Ovary (tissue), 10 donors: ENCODE measurements at places on chromosomes 12 and 14.

GRCh38 chr12:52306731-52307130 lies 14.5 kb downstream of the KRT83 start:
- no peak for DNase-seq

- DNase-seq = no peak
Observed at GRCh38 chr14:103319422-103319821, 14.6 kb upstream of the EIF5 start.

DNA sequence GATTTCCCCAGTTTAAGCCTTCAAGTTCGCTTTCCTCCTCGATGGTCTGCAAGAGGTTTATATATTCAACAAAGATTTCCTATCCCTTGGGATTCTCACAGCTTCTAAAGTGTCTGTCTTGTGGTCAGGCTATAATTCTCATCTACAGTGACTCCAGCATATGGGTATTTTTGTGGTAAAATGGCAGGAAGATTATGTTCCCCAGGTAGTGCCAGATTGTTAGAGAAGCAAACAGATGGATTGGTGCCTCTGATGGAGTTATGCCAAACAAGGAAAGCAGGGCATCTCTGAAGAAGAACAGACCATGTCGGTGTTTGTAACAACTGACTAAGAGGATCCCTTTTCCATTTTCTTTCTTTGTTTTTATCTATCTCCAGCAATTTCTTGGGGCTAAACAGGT lies 5.5 kb upstream of the CCDC175 start:
- no peak for DNase-seq

DNA sequence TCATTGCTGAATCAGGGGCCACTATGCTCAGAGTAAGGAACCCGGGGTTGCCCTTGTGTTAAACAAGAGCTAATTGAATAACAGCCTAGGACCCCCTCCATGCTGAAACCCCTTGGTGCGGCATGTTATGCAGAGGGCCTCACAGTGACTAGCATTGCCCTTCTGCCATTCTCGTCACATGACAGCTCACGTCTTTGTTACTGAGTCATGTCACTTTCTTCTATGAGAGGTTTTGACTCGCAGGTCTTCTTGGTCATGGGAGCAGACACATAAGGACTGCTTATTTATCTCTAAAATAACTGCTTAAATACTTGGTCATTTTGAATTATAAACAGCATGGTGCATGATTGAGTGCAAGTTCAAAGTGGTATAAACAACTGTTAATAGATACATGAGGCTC lies 24.9 kb downstream of the TCTN1 start:
- no peak for DNase-seq

- no peak for DNase-seq
Observed at GRCh38 chr12:40172879-40173278, 51.9 kb upstream of the LRRK2 start.

- DNase-seq = no peak
Observed at GRCh38 chr12:132342251-132343227, 13.2 kb upstream of the GALNT9 start.

GRCh38 chr12:31201382-31201781 lies 124.6 kb downstream of the SINHCAF start:
- no peak for DNase-seq

- DNase-seq = peak; percentile 43
Observed at GRCh38 chr12:121872546-121873215, 14.0 kb upstream of the HPD start.

GRCh38 chr12:106110626-106111300 lies 28.0 kb downstream of the NUAK1 start:
- no peak for DNase-seq

- no peak for DNase-seq
Observed at GRCh38 chr14:51828017-51828797, 32.2 kb upstream of the GNG2 start.

- DNase-seq = no peak
Observed at GRCh38 chr12:24889411-24889810, 59.5 kb downstream of the BCAT1 start.

DNA sequence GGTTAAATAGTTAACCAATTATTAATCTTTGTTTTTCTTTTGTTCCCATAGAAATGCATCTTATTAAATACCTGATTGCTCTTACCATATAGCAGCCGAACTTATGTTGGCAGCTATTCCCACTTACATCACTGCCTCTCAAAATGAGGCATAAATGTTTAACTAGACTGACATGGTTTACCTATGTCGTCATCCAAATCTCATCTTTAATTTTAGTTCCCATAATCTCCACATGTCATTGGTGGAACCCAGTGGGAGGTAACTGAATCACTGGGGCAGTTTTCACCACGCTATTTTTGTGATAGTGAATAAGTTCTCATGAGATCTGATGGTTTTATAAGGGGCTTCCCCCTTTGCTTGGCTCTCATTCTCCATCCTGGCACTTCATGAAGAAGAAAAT lies 499.2 kb upstream of the ATP2B1 start:
- DNase-seq = no peak

DNA sequence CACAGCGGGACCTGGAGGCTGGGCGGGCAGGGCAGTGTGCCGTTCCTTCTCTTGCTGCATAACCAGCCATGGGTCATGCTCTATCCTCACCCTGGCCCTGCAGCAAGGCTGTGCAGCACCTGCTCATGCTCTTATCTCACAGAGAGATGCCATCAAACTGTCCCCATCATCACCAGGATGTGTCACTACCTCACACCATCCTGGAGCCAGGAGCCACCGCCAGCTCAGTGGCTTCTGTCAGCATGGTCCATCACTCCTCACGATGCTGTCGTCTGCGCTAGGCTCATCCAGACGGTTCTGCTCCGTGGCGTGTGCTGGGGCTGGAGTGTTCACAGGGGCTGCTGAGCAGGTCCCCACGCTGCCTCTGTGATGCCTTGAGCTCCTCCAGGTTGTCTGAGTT lies 77.2 kb upstream of the DYNC1H1 start:
- no peak for DNase-seq

GRCh38 chr12:15526033-15526432 lies 203.7 kb downstream of the PTPRO start:
- DNase-seq = no peak

DNA sequence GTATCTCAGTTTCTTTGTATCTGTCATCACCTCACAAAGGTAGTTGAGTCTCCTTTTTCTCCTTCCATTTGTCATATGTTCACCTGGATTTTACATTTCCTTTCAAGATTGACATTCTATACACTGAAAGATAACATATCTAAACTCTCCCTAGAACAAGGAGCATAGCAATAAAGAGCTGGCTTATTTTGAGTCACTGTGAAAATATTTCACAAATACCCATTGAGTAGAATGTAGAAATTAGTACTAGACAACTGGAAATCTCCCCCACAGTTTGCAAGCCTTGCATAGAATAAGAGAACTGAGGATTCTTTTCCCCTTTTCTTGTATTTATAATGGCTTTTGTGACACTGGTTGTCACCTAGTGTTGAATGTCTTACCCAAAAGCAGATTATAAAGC lies 111.2 kb downstream of the KICS2 start:
- no peak for DNase-seq

DNA sequence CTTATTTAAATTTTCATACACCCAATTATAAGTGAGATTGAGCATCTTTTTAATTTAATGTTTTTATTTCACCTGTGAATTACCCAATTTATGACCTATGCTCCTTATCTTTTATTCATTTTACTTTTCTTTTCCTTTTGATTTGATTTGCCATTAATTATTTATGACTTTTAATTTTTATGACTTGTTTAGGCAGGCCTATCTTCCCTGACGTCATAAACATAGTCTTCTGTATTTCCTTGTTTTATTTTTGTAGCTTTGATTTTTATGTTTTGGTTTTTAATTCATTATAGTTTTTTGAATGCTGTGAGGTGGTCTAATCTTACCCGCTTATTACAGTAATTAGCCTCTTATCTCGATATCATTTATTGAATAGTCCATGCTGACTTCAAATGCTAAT lies 467.1 kb upstream of the FAR2 start:
- DNase-seq = no peak

DNA sequence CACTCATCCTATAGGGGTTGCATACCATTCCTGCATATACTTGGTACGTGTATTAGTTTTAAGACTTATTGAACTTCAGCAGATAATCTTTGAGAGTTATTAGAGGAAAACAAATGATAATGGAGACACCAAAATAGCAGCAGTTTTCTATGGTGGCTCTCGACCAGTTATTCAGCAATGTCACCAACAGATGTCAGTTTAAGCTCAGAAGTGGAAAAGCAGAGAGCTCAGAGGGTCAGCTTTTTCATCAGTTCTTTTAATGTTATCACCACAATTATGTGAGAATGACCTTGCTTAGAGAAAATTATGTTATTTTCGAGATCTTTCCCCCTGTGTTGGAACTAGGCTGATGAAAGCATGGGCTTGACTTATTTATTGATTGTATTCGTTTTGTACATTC lies 32.0 kb downstream of the PTPN11 start:
- no peak for DNase-seq

- no peak for DNase-seq
Observed at GRCh38 chr14:94310248-94310647, 12.9 kb downstream of the SERPINA6 start.

GRCh38 chr12:115891556-115892164 lies 385.8 kb downstream of the MED13L start:
- no peak for DNase-seq

GRCh38 chr12:45575417-45575816 lies 154.1 kb upstream of the ARID2 start:
- no peak for DNase-seq

DNA sequence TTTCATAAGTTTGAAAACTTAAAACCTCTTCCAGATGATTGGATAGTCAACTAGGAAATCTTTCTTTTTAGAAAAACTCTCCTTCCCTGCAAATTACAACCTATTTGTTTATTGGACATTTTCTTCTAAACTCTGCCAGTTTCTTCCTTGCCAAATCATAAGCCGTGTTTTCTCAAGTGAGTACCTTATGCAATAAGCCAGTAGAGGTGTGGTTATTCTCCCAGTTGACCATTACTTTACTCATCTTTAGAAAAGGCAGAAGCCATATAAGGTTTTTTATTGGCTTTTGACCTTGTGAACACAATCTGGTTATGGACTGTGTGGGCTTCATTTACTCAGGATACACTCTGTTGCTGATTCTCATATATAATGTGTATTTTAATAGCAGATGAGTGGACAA lies 14.6 kb downstream of the ACTR6 start:
- no peak for DNase-seq

GRCh38 chr12:47990351-47991105 lies 13.7 kb downstream of the COL2A1 start:
- no peak for DNase-seq

GRCh38 chr14:51398898-51399297 lies 158.9 kb downstream of the TMX1 start:
- no peak for DNase-seq

GRCh38 chr14:73591690-73592449 lies at the start of gene ACOT4:
TSS of gene ACOT4 (plus strand) at chr14:73591873. CDS start at chr14:73591960, 87 bp downstream.
- no peak for DNase-seq
